Stimulated activated CD4-positive, alpha-beta T cell treated with anti-CD3 and anti-CD28 coated beads, Interleukin-12 subunit alpha, Interleukin-12 subunit beta, amount 100 ng/mL, for 24 hours (primary cell): ENCODE measurements at places on chromosomes 5 and 9.
A peak's percentile ranks its signal among the peaks of the same experiment; 100 is the strongest.

- no peak for DNase-seq
Observed at GRCh38 chr9:24488896-24489295, 56.8 kb downstream of the IZUMO3 start.

- no peak for DNase-seq
Observed at GRCh38 chr5:139882961-139883539, 87.4 kb downstream of the PSD2 start.

- DNase-seq, result no peak
Observed at GRCh38 chr5:114418176-114419066, 56.6 kb downstream of the KCNN2 start.

GRCh38 chr9:112839331-112839730 is 51.3 kb downstream of the SLC46A2 start:
- DNase-seq, result no peak

DNA sequence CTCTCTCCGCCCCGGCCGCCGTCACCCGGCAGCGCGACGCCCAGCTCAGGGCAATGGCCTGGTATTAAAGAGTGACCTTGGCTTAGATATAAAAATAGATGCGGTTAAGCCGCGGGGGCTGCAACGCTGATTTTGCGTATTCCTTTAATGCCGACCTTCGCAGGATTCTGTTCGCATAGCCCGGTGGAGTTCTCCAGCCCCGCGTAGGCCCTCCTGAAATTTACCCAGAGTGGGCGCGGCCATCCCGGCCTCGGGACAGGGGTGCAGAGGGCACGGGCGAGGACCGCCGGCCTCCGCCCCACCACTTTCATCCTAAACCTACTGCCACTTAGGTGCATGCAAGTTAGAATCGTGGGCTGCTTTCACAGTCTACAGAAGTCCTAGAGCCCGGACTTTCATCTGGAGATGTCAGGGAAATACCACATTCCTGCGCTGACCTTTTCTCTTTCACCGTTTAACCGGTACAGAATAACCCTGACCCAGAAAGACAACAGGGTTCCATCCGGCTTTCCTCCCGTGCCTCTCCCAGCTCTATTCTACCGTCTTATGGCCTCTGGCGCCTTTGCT is 492 bp upstream of the FAM169A start:
- peak; percentile 8 for DNase-seq

DNA sequence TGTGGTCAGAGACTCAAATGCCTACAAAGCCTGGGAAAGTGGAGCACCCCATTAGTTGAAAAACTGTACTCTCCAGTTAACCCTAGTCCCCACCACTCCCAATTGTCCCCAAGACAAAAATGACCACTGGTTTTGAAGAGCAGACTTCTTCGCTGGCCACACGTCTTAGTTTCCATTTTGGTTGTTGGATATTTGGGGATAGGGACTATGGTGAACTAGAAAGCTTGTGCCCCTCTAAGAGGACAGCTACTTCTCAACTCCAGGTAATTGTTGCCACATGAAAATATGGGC is 109.4 kb upstream of the SPRY4 start:
- no peak for DNase-seq

DNA sequence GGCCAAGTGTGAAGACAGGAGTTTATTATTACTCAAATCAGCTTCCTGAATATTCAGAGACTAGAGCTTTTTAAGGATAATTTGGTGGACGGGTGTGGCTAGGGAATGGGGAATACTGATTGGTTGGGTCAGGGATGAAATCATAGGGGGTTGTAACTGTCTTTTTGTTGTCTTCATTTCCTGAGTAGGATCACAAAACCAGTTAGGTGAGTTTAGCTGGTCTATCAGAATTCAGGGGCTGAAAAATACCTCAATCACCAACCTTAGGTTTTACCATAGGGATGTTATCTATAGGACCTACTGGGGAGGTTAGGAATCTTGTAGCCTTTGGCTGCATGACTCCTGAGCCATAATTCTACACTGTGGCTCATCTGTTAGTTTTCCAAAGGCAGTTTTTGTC is 235.8 kb downstream of the YTHDC2 start:
- no peak for DNase-seq

GRCh38 chr9:19732441-19732951 is 56.3 kb downstream of the SLC24A2 start:
- no peak for DNase-seq

DNA sequence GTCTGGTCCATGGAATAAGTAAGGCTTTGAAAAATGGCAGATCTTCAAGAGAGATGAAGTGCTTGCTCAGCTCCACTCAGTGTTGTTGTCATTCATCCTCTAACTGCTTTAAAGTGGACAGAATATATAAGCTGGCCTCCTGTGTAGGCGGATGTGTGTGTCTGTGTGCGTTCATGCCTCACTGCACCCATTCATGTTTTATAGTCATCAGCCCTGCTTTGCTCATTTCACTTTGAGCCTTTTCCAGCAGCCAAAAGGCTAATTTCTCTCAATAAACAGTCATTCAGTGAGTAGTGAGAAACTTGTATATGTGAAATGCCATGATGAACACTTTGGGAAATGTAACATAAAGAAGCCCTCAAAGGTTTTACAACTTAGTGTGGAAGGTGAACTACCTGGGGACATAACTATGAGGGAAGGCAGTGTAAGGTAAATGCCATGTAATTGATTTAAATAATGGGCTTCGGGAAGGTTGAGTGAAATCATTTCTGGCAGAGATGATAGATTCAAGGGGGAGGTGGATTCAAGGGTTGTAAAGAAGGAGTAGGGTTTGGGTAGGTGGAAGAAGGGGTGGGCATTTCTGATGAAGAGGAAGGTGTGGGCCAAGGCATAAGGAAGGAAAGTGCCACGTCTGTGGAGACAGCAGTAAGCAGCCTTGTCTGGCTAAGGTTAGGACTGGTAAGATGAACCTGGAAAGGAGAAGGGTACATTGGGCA is 15.7 kb downstream of the TTC23L start:
- DNase-seq, result no peak

GRCh38 chr5:172667786-172668593 is 26.9 kb downstream of the NEURL1B start:
- no peak for DNase-seq

GRCh38 chr9:79287708-79288290 is 284.0 kb upstream of the TLE4 start:
- no peak for DNase-seq

DNA sequence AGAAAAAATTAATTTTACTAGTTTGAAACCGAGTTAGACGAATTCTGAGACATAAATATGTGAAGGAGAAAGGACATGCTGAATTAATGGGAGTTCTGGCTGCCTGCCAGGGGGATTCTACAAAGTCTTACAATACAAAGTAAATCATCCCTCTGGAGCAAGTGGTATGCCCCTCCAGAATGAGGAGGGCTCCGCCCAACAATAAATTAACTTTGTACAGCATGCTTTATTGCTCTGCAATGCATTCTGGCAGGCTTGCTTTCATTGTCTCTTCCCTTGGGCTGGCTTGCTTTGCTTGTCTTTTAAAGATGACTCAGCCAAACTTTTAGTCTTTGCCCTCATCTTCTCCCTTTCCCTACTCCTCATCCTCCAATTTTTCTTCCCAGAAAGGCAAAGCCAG is 11.7 kb upstream of the PCDHB1 start:
- no peak for DNase-seq
